ENCODE measurements at places on chromosomes 2 and 18. TPM values are rescaled to one million over a fixed set of nuclear protein-coding genes. Genes with fewer than 3 reads are reported as not detected.
A peak's percentile ranks its signal among the peaks of the same experiment; 100 is the strongest.

Gene IL36A
- total RNA-seq = not detected

DNA sequence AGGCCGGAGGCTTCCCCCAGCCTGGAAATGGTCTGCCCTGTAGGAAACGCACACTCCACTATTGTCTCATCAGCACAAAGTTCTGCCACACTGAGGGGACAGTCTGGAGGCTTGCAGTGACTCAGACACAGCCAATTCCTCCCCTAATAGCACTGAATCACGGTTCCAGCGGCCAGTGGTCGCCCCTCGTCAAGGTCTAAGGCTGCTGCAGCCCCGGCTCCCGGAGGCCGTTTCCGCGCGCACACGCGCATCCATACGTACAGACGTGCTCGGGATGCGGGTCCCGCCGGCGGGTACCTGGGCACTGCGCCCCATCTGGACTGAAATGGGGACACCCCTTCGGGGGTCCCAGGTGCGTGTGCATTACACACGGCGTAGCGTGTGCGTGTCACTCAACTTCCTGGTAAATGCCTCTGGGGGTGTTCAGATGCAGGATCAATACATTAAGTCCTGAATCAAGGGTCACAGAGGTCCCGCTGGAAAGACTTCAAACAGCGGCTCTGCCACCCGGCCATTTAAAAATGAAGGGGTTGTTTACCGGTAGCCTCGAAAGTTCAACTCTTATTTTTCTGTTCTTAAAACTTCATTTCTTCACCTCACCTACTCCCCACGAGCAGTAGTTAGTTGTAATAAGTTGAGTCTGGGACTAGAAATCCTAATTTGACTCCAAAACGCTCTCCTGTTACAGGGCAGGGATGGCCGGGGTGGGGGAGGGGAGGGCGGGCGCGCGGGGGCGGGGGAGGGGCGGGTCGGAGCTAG, 572 bp upstream of the ZNF516 start:
- peak; percentile 77 for DNase-seq

- DNase-seq = no peak
These were observed 16.2 kb upstream of the SSB start for GRCh38 chr2:169782513-169782912.

Gene CD8B2
- total RNA-seq = not detected

Gene HAUS1
- total RNA-seq = 23.8 TPM

DNA sequence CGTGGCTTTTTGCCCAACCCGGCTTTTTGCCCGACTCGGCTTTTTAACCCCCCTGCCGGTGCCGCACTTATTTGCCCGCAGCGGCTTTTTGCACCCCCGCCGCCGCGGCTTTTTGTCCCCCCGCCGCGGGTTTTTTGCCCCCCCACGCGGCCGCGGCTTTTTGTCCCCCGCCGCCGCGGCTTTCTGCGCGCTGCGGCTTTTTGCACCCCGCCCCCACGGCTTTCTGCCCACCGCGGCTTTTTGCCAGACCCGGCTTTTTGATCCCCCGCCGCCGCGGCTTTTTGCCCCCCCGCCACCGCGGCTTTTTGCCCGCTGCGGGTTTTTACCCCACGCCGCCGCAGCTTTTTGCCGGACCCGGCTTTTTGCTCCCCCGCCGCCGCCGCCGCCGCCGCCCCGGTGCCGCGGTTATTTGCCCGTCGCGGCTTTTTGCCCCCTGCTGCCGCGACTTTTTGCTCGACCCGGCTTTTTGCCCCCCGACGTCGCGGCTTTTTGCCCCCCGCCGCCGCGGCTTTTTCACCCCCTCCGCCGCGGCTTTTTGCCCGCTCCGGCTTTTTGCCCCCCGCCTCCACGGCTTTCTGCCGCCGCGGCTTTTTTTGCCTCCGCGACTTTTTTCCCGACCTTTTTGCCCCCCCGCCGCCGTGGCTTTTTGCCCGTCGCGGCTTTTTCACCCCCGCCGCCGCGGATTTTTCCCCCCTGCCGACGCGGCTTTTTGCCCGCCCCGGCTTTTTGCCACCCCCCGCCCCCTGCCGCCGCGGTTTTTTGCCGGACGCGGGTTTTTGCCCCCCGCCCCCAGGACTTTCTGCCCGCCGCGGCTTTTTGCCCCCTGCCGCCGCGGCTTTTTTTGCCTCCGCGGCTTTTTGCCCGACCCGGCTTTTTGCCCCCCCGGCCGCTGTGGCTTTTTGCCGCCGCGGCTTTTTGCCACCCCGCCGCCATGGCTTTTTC, 2786.5 kb downstream of the RPIA start:
- DNase-seq = peak; percentile 76

GRCh38 chr2:241869087-241869961, at the start of gene RTP5:
TSS of gene RTP5 (plus strand) at chr2:241869729. CDS start at chr2:241869757, 28 bp downstream.
- no peak for DNase-seq

- no peak for DNase-seq
These were observed 114.2 kb downstream of the ICA1L start for GRCh38 chr2:202757339-202757738.

- DNase-seq = no peak
These were observed 47.7 kb upstream of the SMIM21 start for GRCh38 chr18:75475228-75475627.

Gene UNC80
- 0.22 TPM for total RNA-seq

- peak; percentile 92 for DNase-seq
These were observed 17.9 kb downstream of the CAPN10 start for GRCh38 chr2:240604291-240604938.

DNA sequence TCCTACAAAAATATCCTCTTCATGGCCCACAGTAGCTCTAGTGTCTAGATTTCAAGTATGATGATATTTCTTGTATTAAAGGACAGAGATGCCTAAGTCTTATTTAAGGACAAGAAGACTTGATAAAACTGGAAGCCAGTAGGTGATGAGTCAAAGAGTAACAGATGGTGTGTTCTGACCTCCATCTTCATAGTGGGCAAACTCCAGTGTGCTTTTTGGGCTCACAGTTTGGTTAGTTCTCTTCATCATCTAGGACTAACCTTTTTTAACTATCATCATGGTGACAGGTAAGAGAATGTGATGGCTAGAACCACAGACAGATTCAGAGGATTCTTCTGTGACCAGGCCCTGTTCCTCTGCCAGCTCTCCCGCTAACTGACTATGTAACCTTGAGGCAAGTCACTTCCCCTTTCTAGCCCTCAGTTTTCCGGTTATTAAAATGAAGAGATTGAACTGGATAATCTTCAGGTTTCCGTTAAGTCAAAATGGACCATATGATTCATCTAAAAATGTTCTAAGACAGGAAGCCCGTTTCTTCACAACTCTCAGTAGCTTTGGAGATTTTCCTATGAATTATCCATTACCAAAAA, 140.3 kb upstream of the RASGRP3 start:
- DNase-seq = no peak

DNA sequence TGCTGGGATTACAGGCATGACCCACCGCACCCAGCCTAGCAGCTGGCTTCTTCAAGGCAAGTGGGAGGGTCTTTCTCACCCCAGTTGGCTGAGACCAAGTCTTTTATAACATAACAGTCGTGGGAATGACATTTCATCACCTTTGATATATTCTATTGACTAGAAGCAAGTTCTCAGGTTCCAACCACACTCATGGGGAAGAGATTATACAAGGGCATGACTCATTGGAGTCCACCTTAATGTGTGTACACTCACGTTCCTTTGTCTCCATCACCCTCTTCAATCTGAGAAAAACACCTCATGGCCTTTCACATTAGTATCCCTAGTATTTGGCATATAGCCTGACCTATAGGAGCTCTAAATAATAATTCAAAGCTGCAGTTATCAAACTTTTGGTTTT, 2.8 kb upstream of the BBS5 start:
- no peak for DNase-seq

DNA sequence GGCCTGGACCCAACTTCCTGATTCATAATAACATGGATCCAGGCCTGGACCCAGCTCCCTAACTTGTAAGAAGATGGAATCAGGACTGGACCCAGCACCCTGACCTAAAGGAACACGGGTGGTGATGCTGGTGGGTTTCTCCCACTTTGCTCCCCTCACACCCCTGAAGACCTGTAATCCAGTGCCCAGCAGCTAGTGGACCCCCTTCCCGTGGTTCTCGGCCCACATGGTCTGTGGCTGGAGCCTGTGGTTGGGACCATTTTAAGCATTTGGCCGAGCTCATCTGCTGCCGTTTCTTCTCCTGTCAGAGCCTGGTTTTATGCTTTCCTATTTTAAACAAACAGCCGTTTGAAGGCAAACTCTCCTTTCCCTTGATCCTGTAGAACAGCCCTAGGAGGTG, 232.8 kb downstream of the EIPR1 start:
- no peak for DNase-seq

DNA sequence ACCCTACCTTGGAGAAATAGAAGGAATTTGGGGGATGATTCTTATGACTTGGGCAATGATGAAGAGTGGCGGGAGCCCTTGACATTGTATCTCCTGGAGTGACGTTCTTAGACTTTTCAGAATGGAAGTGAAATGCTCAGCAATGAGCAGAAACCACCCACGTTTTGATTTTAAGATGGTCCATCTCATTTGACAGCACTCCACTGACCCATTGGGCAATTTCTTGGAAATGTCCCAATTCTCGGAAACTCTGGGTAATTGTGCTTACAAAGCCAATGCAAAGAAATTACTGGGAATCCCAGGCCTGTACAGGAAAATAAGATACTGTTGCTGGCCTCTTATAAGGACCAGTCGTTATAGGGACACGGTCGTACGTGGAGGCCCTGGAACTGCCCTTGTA, 170.0 kb upstream of the COPS8 start:
- no peak for DNase-seq

Gene SUCLG1
- 55.4 TPM for total RNA-seq

- DNase-seq = peak; percentile 73
These were observed 1.3 kb downstream of the PTPRM start for GRCh38 chr18:7568426-7568825.

DNA sequence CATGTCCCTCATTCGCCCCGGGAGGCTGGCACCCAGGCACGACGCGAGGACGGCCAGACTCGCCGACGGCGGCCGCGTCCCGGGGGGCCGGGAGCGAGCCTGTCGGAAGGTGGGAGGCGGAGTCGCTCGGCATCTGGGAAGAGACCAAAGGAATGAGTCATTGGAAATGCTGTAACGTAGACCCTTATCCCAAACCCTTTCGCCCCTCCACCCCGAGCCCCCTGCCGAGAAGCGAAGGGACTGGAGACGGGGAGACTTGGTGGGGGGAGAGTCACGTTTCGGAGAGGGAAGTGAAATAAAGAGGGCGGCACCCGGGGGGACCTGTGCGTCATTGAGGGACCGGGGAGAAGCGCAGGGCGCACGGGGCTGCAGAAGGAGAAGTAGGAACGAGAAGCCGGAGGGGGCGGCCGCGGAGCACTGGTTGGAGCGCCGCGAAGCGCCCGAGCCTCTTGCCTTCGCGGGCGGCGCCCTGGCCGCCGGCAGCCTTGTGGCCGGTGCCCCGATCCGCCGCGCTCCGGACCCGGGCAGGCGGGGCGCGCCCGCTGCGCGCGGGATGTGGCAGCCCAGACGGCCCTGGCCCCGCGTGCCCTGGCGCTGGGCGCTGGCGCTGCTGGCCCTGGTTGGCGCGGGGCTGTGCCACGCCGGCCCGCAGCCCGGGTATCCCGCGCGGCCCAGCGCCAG, at the start of gene EMILIN2:
TSS of gene EMILIN2 (plus strand) at position 371 of the 681 bp plus-strand sequence. CDS start at position 554, 183 bp downstream.
- DNase-seq = peak; percentile 87

DNA sequence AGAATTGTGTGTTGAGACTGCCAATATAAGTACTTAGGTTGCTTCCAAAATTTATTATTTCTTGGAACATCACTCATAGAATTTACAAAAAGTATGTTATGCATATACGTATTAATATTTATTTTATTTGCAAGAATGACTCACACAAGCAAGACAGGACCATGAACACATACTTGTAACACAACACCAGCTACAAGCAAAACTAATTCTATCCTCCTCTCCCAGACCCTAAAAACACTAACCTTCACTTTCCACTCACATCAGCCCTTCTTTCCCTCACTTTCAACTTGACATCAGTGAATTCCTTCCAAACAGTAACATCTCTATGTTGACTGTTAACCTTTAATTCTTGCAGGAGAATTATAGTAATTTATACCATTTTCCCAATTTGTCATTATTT, 24.3 kb downstream of the OSBPL1A start:
- no peak for DNase-seq

DNA sequence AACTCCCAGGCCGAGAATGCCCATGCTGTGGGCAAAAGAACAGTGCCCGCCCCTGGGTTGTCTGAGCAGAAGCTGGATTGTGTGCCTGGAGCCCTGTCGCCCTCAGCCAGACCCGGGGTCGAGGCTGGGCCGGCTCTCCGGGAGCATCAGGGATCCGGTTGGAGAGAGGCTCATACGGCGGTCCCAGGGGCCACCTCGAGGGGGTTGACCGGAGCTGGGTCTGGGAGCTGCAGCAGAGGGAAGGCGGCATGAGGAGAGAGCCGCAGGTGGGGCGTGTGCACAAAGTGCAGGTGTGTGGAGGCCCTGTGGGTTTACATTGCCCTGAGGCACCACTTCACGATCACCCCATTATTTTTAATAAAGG, 39.5 kb downstream of the MBP start:
- no peak for DNase-seq

DNA sequence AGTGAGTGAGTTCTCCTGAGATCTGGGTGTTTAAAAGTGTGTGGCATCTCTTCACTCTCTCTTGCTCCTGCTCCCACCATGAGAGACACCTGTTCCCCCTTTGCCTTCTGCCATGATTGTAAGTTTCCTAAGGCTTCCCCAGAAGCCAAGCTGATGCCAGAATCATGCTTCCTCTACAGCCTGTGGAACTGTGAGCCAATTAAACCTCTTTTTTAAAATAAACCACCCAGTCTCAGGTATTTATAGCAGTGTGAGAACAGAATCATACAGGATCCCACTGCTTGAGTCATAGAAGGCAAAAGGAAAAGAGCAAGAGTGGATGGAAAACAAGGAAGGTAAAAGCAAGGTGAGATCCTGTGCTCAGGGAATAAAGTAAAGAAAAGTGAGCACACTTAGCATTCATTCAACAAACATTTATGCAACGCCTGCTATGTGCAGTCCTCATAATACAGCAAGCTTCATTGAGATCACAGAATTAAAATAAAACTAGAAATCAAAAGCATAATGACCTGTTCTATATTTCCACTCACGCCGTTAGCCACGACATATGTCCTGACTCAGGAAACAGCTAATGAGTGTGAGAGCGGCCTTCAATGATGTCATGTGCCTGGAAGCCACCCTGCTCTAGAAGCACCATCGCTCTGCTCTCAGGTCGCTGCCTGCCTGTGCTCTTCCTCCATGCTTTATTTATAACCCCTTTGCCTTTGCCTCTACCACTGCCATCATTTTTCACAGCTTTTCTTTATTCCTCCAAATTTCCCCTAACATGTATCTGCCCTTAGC, 11.3 kb upstream of the COPS8 start:
- no peak for DNase-seq

Gene AGFG1
- 85.6 TPM for total RNA-seq

- peak; percentile 56 for DNase-seq
These were observed 26.0 kb upstream of the GLI2 start for GRCh38 chr2:120709608-120710041.

- DNase-seq = no peak
These were observed 6.9 kb downstream of the MAB21L4 start for GRCh38 chr2:240888890-240889573.

GRCh38 chr2:228728961-228729360, 542.1 kb downstream of the PID1 start:
- no peak for DNase-seq

- no peak for DNase-seq
These were observed 47.8 kb upstream of the MGAT5 start for GRCh38 chr2:134206031-134206430.

All from sciatic nerve (tissue), 2 donors.